CD4-positive, alpha-beta T cell treated with Interleukin-15 for 1 hour (primary cell): ENCODE measurements at places on chromosomes 5 and 9.

DNA sequence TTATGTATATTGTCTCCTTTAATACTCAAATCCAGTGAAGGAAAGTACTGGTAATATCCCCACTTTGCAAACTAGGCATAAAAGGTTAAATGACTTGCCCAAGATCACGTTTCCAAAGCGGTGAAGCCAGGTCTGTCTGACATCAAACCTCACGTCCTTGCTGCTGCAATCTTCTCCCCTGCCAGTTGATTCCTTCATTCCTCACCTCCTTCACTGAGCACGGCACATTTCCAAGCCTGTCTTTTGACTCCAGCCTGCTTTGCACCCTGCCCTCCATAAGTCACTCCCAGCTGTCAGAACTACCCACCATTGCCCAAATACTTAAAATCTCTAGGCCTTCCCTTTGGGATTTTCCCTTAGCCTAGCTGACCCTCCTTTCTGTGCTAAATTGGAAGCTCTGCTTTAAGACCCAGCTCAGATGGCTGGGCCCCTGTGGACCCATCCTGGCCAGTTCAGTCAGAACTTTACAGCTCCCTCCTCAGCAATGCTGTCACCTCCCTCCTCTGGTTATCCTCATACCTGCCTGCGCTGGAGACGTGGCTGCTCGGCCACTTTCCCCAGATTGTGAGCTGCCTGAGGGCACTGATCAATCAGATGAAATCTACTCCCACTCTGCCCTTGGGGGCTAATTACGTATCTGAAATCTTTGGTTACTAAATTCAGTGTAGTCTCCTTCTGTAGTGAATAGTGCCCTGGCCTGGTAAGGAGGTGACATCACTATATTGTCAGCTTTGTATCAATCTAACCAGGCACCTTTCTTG, 51.2 kb downstream of the SLC36A1 start:
- DNase-seq: no peak

DNA sequence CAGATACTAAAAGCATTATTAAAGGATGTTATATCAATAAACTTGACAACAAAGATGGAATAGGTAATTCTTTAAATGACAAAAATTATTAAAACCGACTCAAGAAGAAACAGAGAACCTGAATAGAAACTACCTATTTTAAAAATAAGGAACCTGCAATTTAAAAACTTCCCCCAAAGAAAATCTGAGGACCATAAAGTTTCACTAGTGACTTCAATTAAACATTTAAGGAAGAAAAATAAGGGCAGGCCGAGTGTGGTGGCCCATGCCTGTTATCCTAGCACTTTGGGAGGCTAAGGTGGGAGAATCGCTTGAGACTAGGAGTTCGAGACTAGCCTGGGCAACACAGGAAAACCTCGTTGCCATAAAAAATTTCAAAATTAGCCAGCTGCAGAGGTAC, 99.6 kb downstream of the FANCC start:
- DNase-seq: no peak

GRCh38 chr5:68730979-68731654, 362.7 kb upstream of the SLC30A5 start:
- no peak for DNase-seq

- DNase-seq: no peak
These were observed 355.3 kb downstream of the NR2F1-AS1 start for GRCh38 chr5:93225748-93226147.

- no peak for DNase-seq
These were observed 86.4 kb downstream of the GALNT10 start for GRCh38 chr5:154276973-154277331.
